ENCODE measurements at places on chromosomes 2 and 18.

- DNase-seq: no peak
Measured at GRCh38 chr2:41847744-41848441, 199.9 kb upstream of the PKDCC start.

GRCh38 chr18:75884728-75885127 is 457.2 kb upstream of the SMIM21 start:
- no peak for DNase-seq

- peak; percentile 75 for DNase-seq
Measured at GRCh38 chr2:218878926-218879761, 1.5 kb upstream of the WNT10A start.

DNA sequence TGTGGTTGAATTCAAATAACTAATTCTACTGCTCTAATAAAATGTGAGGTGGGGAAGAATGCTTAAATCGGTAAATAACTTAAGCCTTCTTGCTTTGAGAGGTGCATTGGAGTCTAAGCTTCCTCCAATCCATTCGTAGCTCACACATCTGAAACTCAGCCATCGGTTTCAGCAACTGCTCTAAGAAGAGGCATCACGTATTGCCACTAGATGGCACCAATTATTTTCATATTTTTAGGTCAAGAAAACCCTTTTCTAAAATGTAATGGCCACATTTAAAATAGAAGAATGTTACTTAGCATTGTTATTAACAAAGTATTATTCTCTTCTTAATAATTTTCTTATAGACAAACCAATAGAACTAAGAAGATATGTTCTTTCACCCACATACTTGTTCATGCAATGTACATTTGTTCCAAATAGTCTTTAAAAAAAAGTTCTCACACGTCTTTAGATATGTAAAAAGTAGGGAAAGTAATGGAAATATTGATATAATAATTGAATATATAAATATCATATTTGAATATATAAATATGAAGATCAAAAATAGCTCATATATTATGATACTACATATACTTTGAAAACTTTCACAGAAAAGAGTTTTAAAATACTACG is 229.8 kb downstream of the CCDC178 start:
- DNase-seq: peak; percentile 64

DNA sequence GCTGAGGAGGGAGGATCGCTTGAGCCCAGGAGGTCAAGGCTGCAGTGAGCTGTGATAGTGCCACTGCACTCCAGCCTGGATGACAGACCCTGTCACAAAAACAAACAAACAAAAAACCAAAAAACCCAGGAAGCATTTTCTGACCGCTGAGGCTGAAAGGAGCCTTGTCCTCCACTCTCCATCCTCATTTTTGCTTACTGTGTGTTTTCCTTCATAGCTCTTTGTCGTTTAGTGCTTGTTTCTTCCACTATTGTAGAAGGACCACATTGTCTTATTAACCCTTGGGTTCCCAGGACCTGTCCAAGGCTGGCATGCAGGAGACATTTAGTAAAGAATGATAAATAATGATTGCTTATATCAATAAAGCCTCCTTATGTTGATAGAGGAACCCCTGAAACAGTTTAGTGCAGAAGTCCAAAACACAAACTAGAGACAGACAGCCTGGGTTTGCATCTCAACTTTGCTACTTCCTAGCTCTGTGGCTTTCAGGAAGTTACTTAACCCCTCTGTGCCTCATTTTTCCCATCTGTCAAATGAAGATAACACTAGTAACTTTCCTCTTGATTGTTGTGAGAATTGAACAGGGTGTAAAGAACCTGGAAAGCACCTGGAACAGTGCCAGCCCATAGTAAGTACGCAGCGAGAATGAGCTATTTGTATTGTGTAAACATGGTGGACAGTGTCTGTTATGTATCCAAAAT is 126.0 kb downstream of the LPIN1 start:
- DNase-seq: no peak

DNA sequence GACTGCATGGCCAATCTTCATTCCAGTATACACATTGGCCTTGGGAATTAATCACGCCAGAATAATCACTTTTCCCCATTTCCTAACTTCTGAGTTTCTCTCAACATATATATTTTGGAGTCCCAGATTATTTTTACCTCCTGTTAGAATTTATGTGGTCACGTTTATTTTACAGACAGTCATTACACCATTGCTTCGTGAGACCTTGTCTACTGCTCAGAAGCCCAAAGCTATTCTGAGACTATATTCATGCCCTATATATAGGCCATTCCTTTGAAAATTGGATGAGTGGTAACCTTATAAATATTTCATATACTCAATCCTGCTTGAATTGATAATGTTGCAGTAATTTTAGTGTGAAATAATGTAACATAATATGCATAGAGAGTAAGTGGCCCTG is 610.0 kb upstream of the CDH2 start:
- DNase-seq: no peak

Measured in NCI-H1694 (cell line).